ENCODE measurements at places on chromosomes 12 and 14.

- no peak for DNase-seq
These were observed 14.6 kb downstream of the HNF1A start for GRCh38 chr12:120992989-120993388.

DNA sequence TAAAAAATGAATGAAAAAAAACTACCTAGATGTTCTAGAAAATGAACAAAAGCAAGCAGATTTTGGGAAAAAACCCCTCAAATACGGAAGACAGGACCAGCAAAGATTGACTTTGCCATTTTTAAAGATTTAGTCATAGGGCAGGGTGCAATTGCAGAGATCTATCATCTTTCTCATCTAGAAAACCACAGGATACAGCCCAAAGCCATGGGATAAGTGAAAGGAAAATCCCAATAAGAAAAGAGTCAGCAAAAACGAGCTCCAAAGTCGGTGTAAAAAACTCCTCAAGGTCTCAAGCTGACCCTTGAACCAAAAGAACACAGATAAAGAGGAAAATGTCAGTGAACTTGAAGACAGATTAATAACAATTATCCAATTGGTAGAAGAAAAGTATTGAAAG lies 28.0 kb downstream of the CEP290 start:
- no peak for DNase-seq

GRCh38 chr12:58809064-58809607 lies 111.2 kb downstream of the LRIG3 start:
- no peak for DNase-seq

- no peak for DNase-seq
These were observed 28.3 kb downstream of the DEGS2 start for GRCh38 chr14:100131181-100131580.

- DNase-seq = peak; percentile 48
These were observed at the start of gene BRI3BP for GRCh38 chr12:124993626-124994436. TSS of gene BRI3BP (plus strand) at chr12:124993645. CDS start at chr12:124993791, 146 bp downstream.

DNA sequence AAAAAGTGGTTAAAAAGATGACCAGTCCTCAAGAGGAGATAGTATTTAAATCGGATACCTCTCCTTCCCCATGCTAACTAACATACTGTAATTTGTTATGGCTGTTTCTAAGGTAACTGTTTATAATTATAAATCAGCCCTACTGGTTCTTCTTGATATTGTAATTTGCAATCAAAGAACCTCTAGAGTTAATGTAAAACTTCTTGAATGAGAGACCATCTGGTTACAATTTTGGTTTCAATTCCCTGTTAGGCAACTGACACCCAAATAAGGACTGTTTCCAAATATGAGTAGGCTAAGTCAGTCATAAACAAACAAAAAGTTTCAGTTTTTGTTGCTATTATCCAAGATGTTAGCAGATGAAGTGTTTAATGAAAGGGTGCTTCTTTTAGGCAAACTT lies 120.2 kb upstream of the DNM1L start:
- DNase-seq = no peak

DNA sequence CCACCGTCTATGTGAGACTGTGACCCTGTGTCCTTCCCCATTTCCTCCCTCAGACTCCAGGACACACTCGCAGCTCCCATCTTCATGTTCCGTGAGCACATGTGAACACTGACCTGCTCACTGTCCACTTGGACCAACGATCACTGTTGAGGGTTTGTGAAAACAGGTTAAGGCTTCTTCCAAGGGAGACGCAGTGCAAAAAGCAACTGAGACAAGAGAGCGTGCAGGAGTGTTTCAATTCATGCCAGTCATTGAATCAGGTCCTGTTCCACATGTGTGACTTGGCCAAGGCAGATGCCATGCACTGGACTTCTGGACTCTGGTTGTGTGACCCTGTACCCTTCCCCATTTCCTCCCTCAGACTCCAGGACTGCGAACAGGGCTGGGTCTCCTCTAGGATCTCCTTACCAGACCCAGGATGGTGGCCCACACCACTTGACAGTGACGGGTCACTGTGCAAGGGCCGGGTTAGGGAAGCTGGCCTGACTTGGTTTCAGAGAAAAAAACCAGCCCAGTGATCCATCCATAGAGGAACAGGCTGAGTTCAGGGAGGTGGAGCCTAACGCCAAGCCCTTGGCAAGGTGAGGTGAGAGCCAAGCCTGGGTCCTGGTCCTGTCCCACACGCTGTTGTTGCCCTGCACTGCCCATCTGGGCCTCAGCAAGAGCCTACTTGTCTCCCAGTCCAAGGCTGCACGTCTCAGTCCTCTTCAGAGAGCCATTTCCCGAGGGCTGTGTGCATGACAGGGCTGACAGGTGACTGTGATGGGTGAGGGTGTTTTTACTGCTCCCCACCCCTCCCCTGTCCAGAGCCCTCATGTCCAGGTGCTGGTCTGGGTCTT lies 5.7 kb upstream of the KRT5 start:
- peak; percentile 11 for DNase-seq

DNA sequence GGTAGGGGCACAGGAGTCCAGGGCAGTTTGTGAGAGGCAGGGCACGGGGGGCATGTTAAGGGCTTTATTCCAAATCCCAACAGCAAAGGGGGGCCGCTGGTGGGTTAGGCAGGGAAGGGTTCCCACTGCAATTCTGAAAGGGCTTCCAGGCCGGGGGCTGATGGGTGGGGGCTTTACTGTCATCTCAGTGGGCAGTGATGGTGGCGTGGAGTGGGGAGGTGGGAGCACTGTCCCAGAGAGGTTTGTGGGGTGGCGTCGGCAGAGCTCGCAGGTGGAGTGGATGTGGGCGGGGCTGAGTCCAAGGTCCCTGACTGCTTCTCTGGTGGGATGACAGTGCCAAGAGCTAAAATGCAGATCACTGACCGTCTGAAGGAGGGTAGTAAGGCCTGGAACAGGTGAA lies 121.6 kb upstream of the EVL start:
- no peak for DNase-seq

DNA sequence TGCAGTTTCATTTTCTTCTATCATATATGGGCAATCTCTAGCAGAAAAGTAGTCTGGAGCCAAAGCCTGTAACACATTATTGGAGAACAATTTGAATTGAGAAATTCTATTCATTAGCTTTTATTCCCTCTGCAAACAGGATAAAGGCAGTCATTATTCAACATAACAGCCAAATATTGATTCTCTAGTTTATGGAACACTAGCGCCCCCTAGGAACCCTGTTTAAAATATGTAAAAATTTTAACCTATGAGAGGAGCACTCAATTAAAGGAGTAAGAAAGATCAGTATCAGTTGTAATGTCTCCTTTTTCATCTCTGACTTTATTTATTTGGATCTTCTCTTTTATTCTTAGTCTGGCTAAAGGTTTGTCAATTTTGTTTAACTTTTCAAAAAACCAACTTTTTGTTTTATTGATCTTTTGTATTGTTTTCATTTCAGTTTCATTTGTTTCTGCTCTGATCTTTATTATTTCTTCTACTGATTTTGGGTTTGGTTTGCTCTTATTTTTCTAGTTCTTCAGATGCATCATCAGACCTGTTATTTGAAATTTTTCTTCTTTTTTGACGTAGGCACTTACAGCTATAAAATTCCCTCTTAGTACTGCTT lies 4.8 kb upstream of the LMNTD1 start:
- no peak for DNase-seq

DNA sequence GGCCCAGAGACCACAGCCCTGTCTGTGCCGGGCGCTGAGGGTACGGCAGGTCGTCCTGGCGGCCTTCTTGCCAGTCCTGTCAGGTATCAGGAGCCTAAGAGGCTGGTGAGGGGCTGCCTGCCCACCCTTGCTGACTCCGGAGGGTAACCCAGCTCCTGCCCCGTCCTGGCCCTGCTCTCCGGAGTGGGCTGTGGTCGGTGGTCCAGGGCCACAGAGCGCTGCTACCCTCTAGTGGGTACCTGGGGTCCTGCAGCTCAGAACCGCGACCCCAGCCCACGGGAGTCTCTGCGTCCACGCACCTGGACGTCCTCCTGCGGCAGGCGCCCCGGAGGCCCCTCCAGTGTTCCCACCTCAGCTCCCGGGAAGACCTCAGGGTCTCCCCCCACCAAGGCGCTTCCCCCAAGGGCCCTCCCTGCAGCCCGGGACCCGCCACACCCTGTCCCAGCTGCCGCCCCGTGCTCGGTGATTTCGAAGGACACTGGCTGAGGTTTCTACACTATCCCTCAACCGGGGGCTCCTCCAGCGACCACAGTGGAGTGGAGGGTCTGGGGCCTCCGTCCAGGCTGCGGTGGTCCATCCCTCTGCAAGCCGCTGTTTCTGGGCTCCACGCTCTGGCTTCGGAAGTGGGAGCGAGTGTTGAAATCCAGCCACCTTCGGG lies 75.9 kb upstream of the FBRSL1 start:
- DNase-seq = no peak

DNA sequence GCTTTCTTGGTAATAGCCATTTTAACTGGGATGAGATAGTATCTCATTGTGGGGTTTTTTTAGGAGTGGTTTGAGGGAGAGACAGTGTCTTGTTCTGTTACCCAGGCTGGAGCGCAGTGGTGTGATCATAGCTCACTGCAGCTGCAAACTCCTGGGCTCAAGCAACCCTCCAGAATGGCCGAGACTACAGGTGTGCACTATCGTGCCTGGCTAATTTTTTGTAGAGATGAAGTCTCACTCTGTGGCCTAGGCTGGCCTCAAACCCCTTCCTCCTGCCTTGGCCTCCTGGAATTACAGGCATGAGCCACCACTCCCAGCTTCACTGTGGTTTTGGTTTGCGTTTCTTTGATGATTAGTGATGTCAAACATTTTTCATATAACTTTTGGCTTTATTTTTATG lies 293.6 kb downstream of the ERC1 start:
- DNase-seq = no peak

GRCh38 chr12:75505706-75506312 lies 5.6 kb downstream of the KRR1 start:
- DNase-seq = no peak

DNA sequence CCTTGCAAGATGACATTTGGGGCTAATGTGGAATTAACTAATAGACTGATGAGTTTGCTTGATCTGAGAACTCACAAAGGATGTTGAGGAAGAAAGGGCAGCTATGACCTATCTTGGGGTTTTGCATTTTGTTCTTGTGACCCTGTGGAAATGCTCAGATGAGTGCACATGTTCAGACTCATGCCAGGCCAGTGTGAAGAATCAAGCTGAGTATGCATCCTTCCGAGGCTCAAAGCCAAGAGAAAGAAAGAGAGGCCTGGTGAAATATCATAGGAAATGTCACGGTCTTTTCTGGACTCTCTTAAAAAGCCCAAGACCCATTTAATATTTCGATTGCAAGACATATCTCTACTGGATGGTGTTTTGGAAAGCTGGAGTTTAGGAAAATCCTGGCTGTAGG lies 96.3 kb downstream of the CACNA1C start:
- no peak for DNase-seq

- DNase-seq = no peak
These were observed 174.6 kb downstream of the SRGAP1 start for GRCh38 chr12:64019101-64019500.

DNA sequence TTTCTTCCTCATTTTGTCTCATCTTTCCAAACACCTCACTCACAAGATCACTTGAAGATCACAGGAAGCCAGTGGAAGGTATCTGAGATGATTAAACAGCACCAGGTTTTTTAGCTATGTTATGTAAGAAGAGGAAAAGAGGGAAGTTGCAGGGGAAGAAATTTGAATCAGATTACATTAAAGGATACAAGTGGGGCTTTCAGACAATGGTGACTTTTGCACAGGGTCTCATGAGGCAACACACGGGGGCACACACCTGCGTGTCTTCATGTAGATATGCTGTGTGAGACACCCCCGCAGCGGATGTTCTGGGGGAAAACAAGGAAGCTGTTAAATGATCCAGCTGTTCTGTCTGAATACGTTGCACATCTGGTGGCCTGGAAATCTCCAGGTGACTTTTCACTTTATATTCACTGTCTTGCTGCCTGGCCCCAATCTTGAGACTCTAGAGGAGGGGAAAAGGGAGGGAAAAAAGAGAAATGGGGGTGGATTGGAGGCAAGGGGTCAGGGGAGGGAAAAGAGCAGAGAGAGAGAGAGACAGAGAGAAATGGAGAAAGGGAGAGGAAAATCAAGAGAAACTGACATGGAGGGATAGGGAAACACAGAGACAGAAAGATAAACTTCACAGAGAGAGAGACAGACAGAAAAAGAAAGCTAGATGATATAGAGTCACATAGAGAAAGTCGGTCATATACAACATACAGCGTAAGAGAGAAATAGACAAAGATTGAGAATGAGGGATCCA lies 36.3 kb upstream of the PPP1CC start:
- DNase-seq = no peak

GRCh38 chr14:75793806-75794205 lies 132.8 kb downstream of the TTLL5 start:
- no peak for DNase-seq

GRCh38 chr14:68945585-68946488 lies 33.3 kb downstream of the ACTN1 start:
- DNase-seq = no peak

- no peak for DNase-seq
These were observed 28.9 kb downstream of the PNN start for GRCh38 chr14:39203659-39204606.

DNA sequence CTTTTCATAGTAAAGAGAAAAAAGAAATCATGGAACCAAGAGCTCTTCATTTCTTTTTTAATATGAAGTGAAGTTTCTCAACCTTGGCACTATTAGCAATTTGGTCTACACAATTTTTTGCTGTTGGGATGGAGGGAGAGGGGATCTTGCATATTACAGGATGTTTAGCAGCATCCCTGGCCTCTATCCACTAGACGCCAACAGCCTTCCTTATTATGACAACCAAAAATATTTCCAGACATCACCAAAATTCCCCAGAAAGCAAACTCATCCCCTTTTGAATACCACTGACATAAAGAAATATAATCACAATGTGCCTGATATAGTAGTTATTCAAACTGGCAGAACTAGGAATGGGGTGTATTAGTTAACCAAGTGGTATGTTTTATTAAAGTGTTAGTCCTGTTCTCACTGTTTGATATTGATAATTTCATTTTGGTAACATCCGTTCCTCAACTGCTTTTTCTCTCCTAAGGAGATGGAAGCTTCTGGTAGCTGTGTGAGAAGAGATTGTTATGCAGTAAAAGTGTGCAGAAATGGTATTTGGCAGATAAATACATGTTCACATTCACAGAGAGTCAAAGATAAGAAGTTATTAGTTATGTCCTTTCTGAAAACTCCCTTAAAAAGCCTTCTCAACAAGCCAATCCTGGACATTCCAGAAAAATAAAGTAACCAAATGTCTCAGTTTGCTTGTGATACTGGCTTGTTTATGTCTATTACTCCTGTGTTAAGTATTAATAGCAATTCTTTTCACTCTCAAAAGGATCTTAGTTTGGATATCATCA lies 699.9 kb downstream of the C12orf50 start:
- DNase-seq = no peak

DNA sequence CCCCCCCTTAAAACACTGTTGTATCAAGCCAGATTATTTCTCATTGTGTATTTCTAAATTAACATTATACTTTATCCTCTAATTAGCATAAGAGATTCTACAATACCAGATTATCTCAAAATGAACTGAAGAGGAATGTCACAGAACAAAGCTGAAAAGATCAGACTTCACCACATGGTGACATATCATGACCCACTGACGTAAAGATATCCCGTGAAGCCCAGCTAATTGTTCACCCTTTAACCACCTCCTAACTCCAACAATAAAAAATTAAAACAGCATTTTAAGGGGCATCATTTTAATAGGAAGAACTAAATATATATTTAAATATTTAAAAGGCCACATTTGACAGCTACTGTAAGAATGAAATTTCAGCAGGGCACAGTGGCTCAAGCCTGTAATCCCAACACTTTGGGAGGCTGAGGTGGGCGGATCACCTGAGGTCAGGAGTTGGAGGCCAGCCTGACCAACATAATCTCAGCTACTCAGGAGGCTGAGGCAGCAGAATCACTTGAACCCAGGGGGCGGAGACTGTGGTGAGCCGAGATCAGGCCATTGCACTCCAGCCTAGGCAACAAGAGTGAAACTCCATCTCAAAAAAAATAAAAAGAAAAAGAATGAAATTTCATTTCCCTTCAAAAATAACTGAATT lies 29.0 kb downstream of the CDK17 start:
- DNase-seq = no peak

GRCh38 chr12:42854826-42855225 lies 265.3 kb upstream of the PRICKLE1 start:
- DNase-seq = no peak

All from activated CD4-positive, alpha-beta memory T cell treated with anti-CD3 and anti-CD28 coated beads, Interleukin-2, amount 10 ng/mL, durations not matched to agents 7 days and 5 days (primary cell).